ENCODE measurements at places on chromosomes 4 and X.

DNA sequence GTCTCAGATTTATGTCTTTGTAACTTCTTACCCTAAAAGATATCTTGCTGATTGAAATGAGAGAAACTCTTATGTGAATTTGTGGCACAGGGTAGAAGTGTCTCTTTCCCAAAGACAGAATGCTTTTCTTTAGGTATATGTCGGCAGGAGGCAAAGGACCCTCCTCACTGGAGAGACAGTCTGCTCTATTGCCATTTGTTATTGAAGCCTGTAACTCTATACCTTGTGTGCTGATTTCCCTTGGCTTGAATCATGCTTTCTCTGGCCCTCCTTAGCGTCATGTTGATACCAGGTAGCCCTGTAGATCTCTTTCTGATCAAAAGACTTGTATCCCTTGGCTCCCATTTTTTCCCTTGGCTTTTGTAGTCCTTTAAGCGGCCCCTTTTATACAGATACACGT, 284.3 kb downstream of the CXXC4 start:
- DNase-seq: no peak

GRCh38 chr4:72974694-72975487, 94.6 kb downstream of the COX18 start:
- DNase-seq: no peak

GRCh38 chrX:97909245-97909644, 1025.5 kb downstream of the RPA4 start:
- DNase-seq: peak; percentile 56

DNA sequence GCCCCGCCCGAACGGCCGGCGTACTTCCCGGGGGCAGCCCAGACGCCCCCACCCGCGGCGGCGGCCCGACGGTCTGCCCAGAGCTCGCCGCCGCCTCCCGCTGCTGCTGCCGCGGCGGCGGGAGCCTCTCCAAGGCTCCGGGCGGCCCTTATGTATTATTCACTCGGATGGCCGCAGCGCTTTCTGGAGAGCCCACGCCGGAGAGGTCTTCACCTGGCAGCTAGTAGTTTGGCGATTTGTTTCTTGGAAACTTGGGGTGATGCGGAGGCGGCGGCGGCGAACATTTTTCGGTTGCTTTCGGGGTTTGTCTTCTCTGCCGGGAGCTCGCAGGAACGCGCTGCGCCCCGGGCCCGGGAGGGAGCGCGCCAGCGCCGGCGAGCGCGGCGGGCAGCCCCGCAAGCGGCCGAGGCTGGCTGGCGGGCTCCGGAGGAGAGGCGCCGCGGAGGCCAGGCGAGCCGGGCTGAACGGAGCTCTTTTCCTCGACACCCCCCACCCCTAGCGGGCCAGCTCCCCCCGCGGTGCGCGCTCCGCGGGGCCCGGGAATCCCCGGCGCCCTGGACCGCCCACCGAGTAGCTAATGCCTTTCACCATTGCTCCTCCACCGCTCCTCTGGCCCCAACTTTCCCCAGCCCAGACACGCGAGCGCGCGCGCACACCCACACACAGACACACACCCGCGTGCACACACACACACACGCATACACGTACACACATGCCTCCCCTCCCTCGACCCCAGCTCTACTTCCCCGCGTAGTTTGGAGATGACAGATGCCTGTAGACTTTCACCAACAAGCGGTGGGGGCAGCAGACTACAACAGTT, 113.5 kb downstream of the DHX15 start:
- no peak for DNase-seq

GRCh38 chrX:30607155-30607554, 29.6 kb upstream of the TASL start:
- DNase-seq: no peak

- DNase-seq: no peak
Measured at GRCh38 chr4:14528918-14529317, 473.4 kb upstream of the CPEB2 start.

GRCh38 chr4:3436798-3437581, 4.8 kb upstream of the HGFAC start:
- peak; percentile 47 for DNase-seq

DNA sequence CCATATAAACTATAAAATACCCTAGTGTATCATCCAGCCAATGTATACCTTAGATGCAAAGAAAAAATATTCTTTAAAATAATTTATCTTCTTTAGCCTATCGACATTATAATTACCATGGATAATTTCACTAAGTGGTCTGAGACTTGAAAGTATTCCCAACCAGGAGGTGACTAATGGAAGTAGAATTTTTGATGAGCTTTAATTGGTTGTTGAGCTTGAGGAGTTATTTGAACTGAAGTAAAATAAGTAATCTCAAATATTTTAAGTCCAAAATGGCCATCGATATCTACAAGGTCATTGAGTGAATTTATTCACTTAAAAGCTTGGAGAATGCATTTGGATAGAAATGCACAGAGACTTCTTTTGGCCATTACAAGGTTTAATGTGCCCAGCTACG, 436.2 kb downstream of the TLL1 start:
- no peak for DNase-seq

DNA sequence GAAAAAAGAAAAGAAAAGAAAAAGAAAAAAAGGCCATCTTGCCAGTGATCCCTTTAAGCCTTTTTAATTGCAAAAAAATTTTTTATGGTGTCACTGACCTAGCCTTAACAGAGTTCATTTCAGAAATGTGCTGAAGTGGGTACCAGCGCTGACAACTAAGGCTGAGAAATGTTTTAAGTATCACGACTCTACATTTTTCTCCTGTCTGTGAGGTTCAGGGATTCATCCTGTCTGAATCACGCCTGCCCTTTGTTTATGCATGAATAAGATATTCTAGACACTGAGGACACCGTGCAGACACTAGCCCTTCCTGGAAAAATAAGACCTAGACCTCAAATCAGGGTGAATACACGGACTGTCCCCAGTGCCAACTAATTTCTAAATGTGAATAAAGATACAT, 154.4 kb upstream of the NOCT start:
- no peak for DNase-seq

DNA sequence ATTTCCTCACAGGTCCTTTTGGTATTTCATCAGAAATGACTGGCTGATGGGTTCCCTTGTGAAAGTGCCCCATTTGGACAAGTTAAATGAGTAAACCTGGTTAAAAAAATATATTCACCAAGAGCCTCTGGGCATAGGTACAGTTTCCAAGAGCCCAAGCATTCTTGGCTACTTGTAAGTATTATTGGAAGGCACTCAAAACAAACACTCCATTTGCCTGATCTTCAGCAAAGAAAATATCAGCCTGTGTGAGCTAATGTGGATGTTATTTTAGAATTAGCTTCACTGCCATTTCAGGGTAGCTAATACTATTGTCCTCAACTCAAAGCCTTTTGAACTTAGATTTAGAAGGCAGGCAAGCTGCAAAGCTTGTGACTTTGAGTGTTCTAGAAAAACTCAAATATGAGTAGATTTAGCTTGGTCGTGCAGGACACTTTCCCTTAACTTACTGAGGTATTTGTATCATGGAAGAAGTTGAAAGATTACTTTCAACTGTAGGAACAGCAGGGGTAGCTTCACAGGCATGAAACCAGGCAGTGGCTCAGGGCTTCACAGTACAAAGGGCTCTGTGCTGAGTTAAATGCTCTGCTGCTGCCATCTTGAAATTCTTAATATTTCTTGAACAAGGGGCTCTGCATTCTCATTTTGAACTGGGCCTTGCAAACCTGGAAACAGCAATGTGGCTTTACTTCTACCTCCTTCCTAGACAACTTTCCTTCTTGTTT, 177.2 kb downstream of the AMELX start:
- no peak for DNase-seq

DNA sequence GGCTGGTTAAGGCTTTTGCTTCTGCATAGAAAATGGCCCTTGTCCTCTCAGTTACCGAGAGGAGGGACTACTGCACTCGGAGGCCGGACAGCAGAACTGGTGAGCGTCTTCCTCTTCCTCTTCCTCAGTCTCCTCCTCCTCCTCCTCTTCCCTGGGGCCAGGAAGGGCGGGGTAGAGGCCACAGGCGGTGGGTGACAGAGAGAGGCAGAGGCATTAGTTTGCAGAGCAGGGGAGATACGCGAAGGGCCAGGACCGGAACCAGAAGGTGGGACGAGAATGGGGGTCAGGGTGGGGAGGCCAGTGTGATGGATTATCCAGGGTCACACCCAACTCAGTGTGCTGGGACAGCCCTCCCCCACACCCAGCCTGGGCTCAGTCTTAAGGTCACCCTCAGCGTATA, 14.5 kb downstream of the IQSEC2 start:
- peak; percentile 33 for DNase-seq

GRCh38 chrX:10574663-10575062, 45.7 kb downstream of the MID1 start:
- DNase-seq: no peak

DNA sequence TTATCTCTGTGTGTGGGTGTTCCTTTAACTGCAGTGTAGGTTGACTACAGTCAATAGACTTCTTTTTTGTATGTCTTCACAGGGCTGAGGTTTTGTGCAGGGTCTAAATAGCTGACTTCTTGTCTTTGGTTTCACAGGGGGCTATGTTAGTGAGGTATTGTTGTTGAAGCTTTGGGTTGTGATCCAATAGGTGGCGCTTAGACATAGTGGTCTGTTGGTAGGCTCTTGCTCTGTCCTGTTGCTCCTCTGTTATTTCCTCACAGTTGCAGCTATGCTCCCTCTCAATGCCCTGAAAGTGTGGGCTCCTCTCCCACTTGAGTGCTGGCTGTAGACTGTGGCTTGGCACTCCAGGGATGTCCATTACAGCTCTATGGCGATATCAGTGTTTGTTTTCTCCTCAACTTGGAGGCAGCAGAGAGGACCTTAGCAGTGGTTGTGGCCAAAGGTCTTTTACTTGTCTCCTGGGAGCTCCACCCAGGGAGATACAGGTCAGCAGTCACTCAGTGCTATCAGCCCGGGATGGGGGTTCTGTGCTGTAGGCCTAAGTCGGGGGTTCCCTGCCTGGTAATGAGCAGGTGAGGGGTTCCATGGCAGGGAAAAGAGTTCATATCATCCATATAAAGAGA, 14.0 kb downstream of the POF1B start:
- DNase-seq: no peak

DNA sequence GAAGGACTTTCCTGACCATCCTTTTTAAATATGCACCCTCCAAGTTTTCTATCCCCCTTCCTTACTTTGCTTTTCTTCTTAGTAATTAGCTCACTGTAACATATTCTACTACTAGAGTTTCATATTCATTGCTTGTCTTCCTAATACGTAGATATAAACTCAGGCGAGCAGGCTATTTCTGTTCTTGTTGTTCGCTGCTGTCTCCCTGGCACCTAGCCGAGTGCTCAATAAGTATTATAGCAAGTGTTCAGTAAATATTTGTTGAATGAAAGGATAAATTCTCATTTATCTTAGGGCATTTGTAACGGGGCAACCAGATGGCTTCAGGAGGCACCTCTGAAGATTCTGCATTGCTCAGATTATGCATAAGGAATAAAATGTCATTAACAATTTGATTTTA, 6.8 kb upstream of the RHOH start:
- no peak for DNase-seq

- peak; percentile 35 for DNase-seq
Measured at GRCh38 chrX:132216806-132217202, 2.4 kb downstream of the RAP2C start.

DNA sequence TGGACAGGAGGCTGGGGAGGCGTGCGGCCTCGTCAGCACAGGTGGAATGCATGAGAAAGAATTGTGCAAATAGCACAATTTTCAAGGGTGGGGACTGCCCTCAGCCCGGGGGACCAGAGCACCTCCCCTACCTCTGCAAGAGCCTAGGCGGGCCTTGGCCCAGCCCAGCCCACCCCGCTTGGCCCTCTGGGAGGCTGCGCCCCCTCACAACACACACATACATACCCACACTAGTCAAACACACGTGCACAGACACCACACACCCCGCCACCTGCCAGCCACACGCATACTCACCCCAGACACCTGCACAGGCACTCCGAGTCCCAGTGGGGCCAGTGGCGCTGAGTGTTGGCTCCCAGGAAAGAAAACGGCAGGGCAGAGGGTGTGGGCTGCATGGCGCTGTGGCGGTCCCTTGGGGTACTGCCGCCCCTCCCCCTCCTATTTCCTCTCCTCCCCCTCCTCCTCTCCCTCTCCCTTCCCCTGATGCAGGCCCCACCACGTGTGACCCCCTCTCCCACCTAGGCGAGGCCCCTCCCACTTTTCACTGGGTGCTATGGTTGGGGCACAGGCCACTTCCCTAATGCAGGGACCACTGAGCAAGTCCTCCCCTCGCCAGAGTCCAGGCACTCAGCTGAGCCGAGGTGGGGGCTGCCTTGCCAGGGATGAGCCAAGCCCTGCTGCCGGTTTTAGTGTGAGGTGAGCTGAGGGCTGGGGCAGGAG, 84.5 kb downstream of the FAM53A start:
- no peak for DNase-seq

GRCh38 chrX:15786915-15787314, 3.4 kb upstream of the ZRSR2 start:
- peak; percentile 74 for DNase-seq

- DNase-seq: no peak
Measured at GRCh38 chr4:186920992-186921391, 197.3 kb upstream of the FAT1 start.

DNA sequence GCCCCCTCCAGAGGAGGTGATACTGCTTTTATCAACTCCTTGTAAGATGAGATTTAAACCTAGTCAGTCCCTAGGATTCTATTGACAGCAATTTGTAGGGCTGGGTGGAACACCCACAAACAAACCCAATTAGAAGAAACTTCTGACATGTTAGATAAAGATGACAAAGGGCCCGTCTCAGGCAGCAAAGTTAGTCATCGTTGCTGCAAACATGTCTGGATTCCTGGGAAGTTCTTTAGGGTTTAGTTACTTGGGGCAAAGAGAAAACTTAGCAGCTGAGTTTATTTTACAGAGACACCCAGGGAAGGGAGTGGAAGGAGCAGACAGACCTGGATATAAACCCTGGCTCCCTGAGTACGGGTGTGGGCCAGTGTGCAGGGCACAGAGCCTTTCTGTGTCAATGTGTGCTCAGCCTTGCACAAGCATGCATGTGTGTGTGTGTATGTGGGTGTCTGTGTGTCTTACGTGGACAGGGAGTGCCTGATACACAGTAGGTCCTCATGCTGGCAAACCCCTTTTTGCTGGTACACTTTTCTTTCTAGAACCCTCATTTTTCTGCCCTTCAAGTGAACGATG, 130.0 kb upstream of the STX18 start:
- no peak for DNase-seq

DNA sequence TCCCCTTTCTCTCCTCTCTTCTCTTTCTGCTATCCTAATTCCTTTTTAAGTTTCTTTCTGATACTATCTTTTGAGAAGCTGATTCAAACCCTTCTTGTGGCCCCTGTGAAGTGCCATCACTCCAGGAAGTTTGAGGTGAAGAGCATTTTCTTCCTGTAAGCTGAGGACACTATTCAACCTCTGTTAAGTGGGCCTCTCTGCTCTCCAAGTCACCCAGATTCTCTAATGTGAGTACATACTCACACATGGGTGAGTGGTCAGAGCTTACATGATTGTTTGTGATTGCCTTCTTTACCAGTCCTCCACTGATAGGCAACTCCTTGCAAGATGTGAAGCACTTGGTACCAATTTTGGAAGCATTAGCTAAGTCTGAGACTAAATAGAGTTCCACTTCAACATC, 18.4 kb upstream of the SMIM10L2A start:
- DNase-seq: no peak

DNA sequence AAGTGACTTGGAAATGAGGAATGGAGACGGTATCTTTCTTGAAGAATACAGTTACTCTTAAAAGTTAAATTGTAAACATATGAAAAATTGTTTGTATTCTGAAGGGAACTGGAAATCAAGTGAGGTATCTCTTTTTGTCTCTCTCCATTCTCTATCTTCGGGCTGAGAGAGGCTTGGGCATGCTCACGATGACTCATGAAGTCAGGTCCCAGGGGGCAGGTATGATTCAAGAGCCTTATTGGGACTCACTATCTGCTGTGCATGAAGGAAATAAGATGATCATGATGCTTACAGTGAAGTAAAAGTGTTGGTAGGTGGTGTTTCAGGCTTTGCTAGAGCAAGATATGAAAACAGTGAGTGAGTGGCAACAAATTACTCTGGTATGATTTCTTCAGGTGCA, 200.4 kb upstream of the PITX2 start:
- DNase-seq: no peak

Data from inflammatory macrophage (primary cell).